GF-D8 (cell line): ENCODE measurements at places on chromosomes 1 and 21.

DNA sequence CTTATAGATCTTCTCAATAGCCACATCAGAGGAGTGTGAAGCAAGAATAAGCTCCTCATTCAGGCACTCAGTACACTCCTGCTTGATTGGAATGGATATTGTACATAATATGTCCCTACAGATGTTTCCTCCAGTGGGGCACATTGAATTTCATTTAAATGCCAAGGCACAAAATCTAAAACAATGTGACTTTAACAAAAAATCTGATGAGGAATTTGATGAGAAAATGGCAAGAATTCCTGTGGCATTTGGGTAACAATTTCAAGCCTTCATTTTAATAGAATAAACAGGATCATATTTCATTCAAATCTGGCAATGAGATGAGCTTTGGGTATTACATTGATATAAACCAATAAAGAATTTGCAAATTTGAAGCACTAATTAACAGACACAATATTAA, 307.7 kb upstream of the PKN2 start:
- no peak for DNase-seq

DNA sequence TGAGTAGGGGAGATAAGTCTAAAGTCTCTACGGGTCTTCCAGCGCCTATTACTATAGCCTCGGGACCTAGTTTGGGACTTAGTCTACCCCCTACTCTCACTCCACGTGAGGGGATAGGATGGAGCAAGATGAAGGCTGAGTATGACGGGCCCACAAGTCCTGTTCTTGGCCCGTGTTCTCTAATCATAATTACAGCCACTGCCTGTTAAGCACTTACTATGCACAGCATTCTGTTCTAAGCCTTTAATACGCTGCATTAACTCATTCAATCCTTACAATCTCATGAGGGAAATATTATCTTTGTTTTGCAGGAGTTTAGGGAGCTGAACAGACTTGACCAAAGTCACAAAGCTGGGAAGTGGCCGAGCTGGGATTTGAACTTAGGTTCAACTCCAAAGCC, 23.9 kb upstream of the EPB41 start:
- DNase-seq: no peak

GRCh38 chr1:2074944-2075740, 24.9 kb downstream of the PRKCZ start:
- DNase-seq: no peak

GRCh38 chr21:17044696-17045095, 468.1 kb upstream of the CXADR start:
- DNase-seq: no peak

DNA sequence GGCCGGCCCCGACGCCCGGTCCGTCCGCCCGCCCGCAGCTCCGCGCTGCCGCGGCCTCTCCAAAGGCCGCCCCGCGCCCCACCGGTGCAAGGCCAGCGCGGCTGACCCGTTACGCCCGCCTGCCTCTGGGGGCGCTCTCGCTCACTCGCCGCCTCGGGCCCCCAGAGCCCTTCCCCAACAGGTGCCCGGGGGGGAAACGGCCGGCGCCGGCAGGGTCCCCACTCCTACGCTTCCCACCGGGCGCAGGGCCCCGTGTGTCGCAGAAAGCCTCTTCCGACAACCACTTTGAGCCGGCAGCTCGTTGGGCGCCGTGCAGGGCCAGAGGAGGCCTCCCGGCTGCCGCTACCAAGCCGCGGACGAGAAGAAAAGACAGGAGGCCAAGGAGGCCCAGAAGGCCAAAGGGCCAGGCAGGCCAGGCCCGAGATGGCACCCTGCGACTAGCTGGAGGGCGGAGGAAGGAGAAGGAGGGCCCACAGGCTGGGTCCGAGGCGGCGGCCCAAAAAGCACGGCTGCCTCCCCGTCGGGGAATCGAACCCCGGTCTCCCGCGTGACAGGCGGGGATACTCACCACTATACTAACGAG, 64.9 kb upstream of the FCGR2A start:
- DNase-seq: no peak

GRCh38 chr1:210237479-210237878, 4.9 kb downstream of the SERTAD4 start:
- no peak for DNase-seq

DNA sequence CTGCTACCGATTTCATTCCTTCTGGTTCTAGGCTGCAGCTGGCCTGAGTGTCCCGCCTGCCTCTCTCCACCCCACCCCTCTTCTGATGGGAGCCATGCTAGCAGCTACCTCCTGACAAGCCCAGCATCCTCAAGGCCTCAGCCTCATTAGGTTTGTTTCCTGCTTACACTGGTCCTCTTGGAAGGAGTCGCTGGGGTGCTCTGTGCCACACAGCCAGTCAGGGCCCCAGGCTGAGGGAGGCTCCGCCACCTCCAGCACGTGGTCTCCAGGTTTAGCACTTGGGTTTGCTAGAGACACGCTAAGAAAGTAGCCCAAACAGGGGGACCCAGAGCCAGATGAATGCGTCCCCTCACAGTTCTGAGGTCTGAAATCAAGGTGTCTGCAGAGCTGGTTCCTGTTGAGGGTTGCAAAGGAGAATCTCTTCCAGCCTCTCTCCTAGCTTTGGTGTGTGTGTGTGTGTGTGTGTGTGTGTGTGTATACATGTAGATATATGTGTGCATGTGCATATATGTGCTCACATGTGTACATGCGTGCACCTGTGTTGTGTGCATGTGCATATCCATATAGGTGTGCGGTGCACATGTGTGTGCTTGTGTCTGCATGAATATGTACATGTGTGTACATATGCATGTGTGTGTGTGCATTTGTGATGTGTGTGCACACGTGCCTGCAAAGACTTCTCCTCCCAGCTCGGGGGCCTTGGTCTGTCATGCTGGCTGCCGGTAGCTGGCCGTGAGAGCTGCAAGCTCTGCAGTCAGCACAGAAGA, 301.1 kb upstream of the AJAP1 start:
- DNase-seq: no peak
